ENCODE measurements at places on chromosomes 1 and 21.

DNA sequence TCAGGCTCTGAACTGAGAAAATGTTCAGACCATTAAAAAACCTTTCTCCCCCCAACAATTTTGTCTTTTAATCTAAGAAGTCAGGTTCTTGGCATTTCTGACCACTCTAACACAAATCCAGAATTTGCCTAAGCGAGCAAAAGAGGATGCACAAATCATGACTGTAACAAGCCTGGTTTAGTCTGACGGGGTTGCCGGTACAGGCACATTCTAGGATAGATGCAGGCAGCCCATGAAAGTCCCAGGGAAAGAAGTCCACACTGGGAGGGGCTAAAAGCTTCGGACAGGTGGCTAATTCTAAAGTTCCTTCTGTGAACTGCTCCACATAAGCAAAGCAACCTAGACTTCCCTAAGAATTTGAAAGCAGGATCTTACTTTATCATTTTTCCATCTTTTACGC lies 48.0 kb upstream of the KCNE1 start:
- no peak for DNase-seq

DNA sequence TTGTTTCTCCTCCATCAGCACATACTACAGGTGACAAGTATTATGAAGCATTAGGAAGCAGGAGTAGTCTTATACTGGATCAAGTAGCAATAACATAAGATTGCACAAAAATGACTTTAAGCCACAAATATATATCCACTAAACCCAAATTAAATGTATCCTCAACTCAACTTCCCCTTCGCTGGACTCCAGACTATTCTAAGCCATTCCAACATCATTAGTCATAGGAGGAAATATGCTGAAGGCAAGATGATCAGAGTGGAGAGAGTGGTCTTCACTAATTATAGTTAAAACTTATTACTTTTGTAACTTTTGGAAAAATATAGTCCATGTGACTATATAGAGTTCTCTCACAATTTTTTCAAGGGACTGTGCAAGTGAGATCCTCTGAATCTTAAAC lies 390.7 kb upstream of the ZP4 start:
- no peak for DNase-seq

- no peak for DNase-seq
Measured at GRCh38 chr1:40939320-40940059, 40.0 kb upstream of the CTPS1 start.

DNA sequence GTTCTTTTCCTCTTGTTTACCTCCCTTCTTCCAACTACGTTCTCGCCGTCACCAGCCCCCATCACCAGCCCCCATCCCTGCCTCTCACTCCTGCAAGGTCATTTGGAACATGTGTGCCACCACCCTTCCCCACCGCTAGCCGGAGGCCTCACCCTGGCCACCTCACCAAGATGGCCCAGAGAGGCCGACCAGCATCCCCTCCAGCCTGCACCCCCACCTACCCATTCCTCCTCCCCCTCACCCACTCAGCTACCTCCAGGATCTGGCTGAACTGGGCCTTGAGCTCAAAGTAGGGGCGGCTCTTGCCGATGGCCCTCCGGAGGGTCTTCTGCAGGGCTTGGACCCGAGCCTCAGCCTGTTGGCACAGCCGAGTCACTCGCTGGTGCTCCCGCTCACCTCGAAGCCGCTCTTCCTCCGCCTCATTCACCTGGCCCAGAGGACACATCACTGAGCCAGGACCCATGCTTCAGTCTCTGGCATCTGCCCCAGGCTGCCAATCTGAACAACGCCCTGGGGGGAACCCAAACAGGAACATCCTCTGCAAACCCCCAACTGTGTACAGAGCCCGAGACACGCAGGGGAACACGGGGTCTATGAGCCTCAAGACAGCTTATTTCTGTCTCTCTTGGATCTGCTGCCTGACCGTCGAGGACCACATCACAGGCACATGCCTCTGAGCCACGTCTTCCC lies 12.8 kb downstream of the SH3BP5L start:
- no peak for DNase-seq

DNA sequence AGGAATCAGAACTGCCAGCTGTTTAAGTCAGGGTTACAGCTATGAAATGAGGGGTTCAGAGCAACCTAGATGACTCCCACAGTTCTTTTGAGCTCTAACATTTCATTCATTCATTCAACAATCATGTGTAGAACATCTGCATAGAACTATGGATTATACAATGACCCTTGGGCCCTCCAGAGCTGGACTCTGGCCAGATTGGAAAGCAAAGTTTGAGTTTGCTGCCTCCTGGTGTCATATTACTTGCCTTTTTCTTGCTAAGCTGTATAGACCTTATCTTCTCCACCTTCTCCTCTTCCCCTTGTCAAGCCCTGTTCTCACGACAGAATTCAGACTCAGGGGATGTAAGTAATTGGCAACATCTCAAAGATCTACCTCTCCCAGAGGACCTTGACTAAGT lies 4.0 kb downstream of the CASQ2 start:
- DNase-seq, result no peak

- no peak for DNase-seq
Measured at GRCh38 chr21:38894899-38895298, 89.2 kb downstream of the ETS2 start.

DNA sequence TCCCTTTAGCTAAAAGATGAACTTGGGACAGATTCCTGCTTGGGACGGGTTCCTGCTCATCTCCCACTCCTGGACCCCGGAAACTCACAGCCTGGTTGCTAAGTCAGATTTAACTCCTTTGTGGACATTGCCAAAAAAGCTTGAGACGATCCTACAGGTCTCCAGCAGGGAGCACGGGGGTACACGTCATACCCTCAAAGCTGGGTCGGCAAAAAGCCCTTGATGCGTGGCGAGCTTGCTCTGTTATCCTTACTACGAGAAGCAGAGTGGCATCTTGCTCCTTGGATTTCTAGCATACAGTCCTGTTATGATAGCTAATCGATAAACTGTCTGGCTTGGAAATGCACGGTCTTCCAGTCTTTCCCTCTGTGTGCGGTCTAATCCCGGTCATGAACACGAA lies 60.8 kb upstream of the KRTAP19-8 start:
- DNase-seq, result no peak

DNA sequence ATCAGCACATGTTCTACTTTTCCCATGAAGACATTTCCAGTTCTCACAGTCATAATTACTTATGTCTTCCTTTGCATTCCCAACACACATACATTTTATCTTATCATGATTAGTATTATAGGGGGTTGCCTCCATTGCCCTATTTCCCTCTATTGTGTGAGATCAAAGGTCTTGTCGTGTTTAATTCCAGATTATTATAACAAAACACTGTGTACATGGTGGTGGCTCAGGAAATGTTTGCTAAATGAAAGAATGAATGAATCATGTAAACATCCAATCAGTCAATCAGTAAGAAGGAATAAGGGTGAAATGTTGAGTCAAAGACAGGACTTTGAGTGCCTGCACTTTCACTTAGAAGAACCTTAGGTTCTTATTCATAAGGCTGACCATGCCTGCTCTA lies 376.0 kb downstream of the SMYD3 start:
- DNase-seq, result no peak

DNA sequence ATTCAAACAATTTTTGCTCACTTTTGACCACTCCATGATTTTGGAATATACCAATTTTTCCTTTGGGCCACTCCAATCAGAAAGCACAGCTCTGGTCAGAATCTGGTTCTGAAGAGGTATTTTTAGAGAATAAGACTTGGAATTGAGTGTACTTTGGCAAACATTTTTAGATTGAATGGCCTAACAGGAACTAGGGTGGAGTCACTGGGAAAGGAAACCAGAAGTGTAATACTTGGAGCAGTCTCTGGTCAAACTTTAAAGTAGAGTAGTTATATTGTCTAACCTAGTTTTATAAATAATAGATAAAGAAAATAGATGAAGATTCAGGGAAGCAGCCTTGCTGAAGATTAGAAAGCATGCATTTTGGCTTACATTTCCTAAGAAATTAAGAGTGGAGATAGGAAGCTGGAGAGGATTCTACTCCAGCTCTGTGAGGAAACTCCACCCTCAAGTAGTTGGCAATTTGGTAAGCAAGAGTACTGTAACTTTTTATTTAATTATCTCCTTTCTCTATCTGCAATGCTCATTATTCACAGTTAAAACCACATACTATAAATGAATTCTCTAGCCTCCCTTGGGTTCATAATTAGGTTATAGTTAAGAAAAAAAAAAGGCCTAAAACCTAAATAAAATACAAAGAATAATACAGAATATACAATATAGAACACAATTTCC lies 15.8 kb downstream of the STIL start:
- no peak for DNase-seq

- DNase-seq, result peak; percentile 47
Measured at GRCh38 chr1:31954607-31955283, 16.6 kb upstream of the PTP4A2 start.

GRCh38 chr1:226481133-226481532 lies 67.4 kb upstream of the STUM start:
- no peak for DNase-seq

- peak; percentile 2 for DNase-seq
Measured at GRCh38 chr1:47424336-47424982, 8.4 kb downstream of the FOXE3 start.

DNA sequence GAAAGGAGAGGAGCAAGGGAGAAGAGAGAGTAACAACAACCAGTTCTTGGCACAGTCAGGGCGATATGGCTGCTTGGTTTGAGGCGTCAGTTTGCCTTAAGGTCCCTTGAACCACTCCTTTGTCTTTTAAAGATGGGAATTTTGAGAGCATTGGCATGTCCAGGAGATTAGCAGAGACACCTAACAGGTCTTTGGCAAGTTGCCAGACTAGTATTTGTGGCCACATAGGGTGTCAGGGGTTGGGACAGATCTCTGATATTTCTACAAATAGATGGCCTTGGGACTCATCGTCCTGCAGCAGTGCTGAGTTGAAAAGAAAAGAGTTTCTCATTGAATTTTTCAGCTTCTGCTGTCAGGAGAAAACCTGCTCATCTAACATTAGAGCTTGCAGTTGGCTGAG lies 55.3 kb upstream of the KCND3 start:
- DNase-seq, result no peak

GRCh38 chr1:77037038-77037437 lies 169.8 kb downstream of the ST6GALNAC5 start:
- DNase-seq, result no peak

GRCh38 chr1:110207831-110208230 lies 2.3 kb upstream of the KCNC4 start:
- peak; percentile 58 for DNase-seq

DNA sequence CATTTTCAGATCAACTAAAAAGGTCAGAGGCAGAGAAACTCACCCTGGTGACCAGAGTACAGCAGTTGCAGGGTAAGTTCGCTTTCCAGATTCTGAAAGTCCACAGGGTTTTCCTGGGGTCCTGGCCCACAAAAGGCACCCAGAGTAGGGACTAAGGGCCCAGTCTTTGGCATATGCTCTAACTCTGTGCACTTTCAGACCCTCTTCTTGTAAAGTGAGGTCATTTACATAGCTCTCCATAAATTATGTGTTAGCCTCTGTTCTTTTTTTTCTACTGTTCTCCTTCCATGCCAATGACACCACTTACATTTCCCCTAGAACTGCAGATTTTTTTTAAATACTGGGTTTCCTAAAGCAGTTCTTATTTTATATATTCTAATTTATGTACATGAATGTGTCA lies 6.3 kb downstream of the C1orf74 start:
- no peak for DNase-seq

- no peak for DNase-seq
Measured at GRCh38 chr1:57142999-57143398, 177.2 kb upstream of the C8B start.

- DNase-seq, result no peak
Measured at GRCh38 chr1:183126528-183126927, 59.5 kb upstream of the LAMC2 start.

GRCh38 chr1:176693697-176694329 lies 230.8 kb downstream of the PAPPA2 start:
- DNase-seq, result no peak

- DNase-seq, result no peak
Measured at GRCh38 chr1:27351541-27352107, 9.8 kb downstream of the SYTL1 start.

- DNase-seq, result no peak
Measured at GRCh38 chr1:41866285-41866684, 52.4 kb downstream of the HIVEP3 start.

GRCh38 chr21:35900539-35900938 lies 159.8 kb downstream of the SETD4 start:
- DNase-seq, result no peak

GRCh38 chr1:2279210-2279639 lies 51.1 kb downstream of the SKI start:
- DNase-seq, result peak; percentile 26

DNA sequence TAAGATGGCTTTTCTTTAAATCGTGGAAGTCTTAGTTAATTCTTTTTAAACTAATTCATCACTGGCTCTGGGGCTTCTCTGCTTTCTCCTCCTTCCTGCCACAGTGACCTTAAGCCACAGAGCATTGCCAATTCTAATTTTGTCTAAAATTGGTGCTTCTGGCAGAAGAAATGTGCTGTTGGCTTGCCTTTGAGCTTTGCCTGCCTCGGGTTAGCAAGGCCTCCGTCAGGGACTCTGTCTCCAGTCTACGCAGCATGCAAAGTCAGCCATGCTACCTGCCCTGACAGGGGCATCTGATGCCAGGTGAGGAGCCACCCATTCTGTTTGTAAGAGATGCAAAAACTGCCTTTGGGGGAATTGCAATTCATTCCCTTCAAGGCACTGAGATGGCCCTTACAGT lies 25.2 kb downstream of the CLDN14 start:
- DNase-seq, result no peak

GRCh38 chr1:165152727-165153126 lies 203.8 kb downstream of the LMX1A start:
- no peak for DNase-seq

- DNase-seq, result no peak
Measured at GRCh38 chr1:245475126-245475525, 320.3 kb downstream of the KIF26B start.

DNA sequence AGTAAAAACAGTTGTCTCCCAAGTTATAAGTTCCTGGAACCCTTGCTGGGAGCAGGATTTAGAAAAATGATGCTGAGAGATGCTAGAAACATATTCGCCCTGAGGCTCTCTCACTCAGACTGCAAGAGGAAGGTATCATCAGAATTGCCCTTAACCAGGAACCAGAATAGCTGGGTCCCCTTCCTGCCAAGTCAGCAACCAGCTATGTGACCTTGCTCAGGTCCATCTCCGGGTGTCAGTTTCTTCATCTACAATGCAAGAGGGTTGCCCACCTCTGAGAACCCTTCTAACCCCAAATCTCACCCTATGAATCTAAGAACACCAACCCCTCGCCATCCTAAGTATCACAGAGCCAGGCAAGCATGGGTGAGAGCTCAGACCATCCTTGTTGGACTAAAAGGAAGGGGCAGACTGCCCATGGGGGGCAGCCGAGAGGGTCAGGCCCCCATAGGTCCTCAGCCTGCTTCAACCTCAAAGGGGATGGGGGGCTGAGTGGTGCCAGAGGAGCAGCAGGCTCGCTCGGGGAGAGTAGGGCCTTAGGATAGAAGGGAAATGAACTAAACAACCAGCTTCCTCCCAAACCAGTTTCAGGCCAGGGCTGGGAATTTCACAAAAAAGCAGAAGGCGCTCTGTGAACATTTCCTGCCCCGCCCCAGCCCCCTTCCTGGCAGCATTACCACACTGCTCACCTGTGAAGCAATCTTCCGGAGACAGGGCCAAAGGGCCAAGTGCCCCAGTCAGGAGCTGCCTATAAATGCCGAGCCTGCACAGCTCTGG lies 390 bp upstream of the S100A9 start:
- DNase-seq, result no peak

GRCh38 chr1:3017440-3018050 lies 3.7 kb upstream of the ACTRT2 start:
- DNase-seq, result no peak

All from C1 segment of cervical spinal cord (tissue), 14 donors.